Stimulated activated CD4-positive, alpha-beta T cell treated with anti-CD3 and anti-CD28 coated beads, Interleukin-12 subunit alpha, Interleukin-12 subunit beta, amount 100 ng/mL, for 48 hours (primary cell): ENCODE measurements at places on chromosomes 3 and 15.

- no peak for DNase-seq
These were observed 442.9 kb downstream of the MCTP2 start for GRCh38 chr15:94674296-94674695.

DNA sequence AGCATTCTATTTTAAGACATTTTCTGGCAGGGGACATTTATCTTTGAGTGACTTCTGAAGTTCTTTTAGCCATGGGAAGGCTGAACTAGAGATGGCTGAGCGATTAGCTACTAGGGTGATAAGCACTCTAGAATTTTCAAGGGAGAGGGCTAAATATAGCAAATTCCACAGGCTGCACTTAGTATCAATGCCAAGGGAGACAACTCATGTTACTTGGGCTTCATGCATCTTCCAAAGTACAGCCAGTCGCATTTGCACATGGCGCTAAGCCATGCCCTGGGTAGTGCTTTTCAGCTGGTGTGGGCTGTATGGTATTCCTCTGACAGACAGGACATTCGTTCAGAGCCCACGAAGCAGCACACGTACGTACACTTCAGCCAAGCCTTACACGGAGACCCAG is 69.6 kb downstream of the RYR3 start:
- no peak for DNase-seq

DNA sequence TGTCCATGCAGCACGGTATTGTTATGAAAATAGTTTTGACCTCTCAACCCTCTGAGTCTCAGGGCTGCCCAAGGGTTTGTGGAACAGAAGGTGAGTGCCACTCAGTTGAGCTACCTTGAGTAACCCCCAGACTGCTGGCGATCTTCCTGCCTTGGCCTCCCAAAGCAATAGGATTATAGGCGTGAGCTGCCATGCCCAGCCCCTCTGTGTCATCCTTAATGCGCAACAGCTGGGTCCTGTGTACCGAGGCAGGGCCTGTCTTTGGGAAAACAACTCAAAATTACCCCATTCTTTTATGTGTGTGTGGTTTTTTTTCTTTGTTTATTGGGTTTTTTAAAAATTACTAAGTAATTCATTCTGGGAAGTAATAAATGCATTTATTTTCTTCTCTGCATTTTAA is 78.3 kb upstream of the TPM1 start:
- DNase-seq = no peak

GRCh38 chr3:173957646-173958045 is 560.1 kb downstream of the NLGN1 start:
- no peak for DNase-seq

DNA sequence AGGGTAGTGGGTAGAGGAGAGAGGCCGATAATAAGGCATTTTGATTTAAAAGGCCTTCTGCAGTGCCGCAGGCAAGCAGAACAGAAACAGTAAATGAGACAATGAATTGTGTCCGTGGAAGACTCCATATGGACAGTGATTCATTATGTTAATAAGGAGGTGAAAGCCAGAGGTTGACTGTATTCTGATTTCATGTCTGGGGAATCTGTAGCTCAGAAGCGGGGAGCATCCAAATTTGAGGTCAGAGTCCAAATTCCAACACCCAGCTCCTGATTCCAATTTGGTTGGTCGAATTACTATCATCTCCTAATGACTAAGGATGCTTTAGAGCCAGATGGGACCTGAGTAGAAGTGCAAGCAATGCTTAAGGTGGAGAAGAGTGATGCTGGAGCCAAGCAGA is 1.0 kb upstream of the TBC1D21 start:
- no peak for DNase-seq

DNA sequence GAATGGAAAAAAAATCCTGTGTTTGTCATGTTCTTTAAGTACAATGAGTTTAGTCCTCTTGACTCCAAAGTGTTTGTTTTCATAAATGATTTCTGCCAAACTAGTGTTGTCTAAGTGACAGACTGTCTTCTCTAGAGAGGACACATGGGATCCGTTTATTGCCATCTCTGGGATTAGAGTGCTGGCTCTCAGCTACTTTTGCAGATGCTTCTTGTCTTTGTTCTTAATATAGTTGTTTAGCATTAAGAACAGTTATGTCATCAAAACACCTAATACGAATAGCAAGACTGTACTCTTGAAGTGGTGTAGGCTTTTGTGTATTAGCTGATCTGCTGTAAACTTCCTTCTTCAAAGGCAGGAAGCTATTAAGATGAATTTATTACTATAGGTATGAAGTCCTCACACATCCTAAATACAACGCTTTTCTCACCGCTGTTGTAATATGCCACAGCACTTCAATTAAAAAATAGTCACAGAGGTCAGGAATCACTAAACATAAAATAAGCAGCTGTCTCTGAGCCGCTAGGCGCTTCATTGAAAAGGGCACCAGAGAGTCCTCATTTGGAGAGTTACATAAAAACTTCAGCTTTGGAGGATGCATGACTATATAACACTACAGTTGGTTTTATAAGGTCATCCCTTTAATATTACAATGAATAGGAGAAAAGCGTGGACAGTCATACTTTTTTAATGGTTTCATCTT is 128.3 kb upstream of the ZNF385D start:
- DNase-seq = no peak

DNA sequence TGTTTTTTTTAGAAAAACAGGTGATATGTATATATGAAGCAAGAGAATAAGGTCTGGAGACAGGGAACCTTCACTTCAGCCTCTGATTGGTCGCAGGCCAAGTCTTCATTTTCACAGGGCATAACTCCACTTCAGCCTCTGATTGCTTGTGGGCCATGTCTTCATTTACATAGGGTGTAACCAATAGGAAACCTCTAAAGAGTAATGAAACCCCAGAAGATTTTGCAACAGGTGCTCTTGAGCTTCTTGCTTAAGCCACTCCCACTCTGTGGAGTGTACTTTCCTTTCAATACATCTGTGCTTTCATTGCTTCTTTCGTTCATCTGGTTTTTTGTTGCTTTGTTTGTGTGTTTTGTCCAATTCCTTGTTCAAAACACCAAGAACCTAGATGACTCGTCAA is 22.6 kb upstream of the SCG3 start:
- no peak for DNase-seq

- DNase-seq = no peak
These were observed 189.8 kb upstream of the CNTN4 start for GRCh38 chr3:1908651-1909445.

GRCh38 chr3:111681661-111682426 is 86.7 kb upstream of the ZBED2 start:
- DNase-seq = no peak
